Activated naive CD4-positive, alpha-beta T cell treated with anti-CD3 and anti-CD28 coated beads, Interleukin-2, amount 10 ng/mL, durations not matched to agents 5 hours and 36 hours (primary cell): ENCODE measurements at places on chromosomes 13 and 19. TPM values are rescaled to one million over a fixed set of nuclear protein-coding genes. Genes with fewer than 3 reads are reported as not detected.

GDF15 gene
- not detected for total RNA-seq

CYP2B6 gene
- not detected for total RNA-seq

ZNF490 gene
- total RNA-seq = 20.4 TPM

TUBB4A gene
- 2.8 TPM for total RNA-seq

SCN1B gene
- total RNA-seq = 0.72 TPM

RXFP2 gene
- not detected for total RNA-seq

IGSF23 gene
- total RNA-seq = not detected

RGS9BP gene
- total RNA-seq = 0.22 TPM

ATP4A gene
- not detected for total RNA-seq

ZNF264 gene
- total RNA-seq = 41.3 TPM

SHD gene
- total RNA-seq = not detected

SIAH3 gene
- total RNA-seq = 0.08 TPM

KANK3 gene
- 9.1 TPM for total RNA-seq

ENOX1 gene
- total RNA-seq = 0.19 TPM

RNF6 gene
- total RNA-seq = 36.3 TPM

DPY19L3 gene
- 12.3 TPM for total RNA-seq

RASIP1 gene
- total RNA-seq = 0.14 TPM

IL11 gene
- total RNA-seq = 0.29 TPM

TPT1 gene
- 8,858 TPM for total RNA-seq

EFNB2 gene
- total RNA-seq = 0.10 TPM

SLC10A2 gene
- total RNA-seq = not detected

CAB39L gene
- 3.5 TPM for total RNA-seq

TBXA2R gene
- total RNA-seq = 3.8 TPM

SHISA2 gene
- total RNA-seq = 0.81 TPM

PEPD gene
- 33.8 TPM for total RNA-seq

IGFL3 gene
- not detected for total RNA-seq

RFPL4A gene
- total RNA-seq = not detected

ZNF320 gene
- total RNA-seq = 5.6 TPM

IL12RB1 gene
- total RNA-seq = 74.1 TPM

IGFL1 gene
- not detected for total RNA-seq

IL4I1 gene
- 2.4 TPM for total RNA-seq

KLK2 gene
- not detected for total RNA-seq

ZNF441 gene
- total RNA-seq = 7.4 TPM

SETDB2 gene
- 15.8 TPM for total RNA-seq

NPHS1 gene
- not detected for total RNA-seq

ZNF135 gene
- total RNA-seq = 0.39 TPM

IRGC gene
- total RNA-seq = not detected

SIGLECL1 gene
- not detected for total RNA-seq

ZFP14 gene
- 6.6 TPM for total RNA-seq

SIGLEC14 gene
- not detected for total RNA-seq

SNAPC2 gene
- total RNA-seq = 23.8 TPM

SMIM44 gene
- not detected for total RNA-seq

ARMC6 gene
- total RNA-seq = 30.0 TPM

TMPRSS9 gene
- total RNA-seq = not detected
